ENCODE measurements at places on chromosomes 3 and 15.
A peak's percentile ranks its signal among the peaks of the same experiment; 100 is the strongest.

- no peak for DNase-seq
Measured at GRCh38 chr15:80154336-80154735, 1.5 kb downstream of the FAH start.

DNA sequence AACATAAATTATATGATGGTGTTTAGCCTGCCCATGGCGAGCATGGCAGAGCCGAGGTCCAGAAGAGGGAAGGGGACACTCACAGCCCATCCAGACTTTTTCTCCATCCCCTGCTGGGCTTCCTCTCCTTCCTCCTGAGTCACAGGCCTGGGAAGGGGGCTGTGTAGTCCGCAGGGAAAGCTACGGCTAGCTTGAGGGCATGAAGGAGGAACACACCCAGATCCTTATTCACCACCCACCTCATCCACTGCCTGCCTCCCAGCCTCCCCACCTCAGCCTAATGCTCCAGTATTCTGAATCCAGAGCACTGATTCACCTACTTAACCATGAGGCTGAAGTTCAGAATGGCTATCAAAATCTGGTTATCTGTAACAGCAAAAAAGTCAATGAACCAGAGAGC lies 97.8 kb downstream of the OXNAD1 start:
- DNase-seq: no peak

DNA sequence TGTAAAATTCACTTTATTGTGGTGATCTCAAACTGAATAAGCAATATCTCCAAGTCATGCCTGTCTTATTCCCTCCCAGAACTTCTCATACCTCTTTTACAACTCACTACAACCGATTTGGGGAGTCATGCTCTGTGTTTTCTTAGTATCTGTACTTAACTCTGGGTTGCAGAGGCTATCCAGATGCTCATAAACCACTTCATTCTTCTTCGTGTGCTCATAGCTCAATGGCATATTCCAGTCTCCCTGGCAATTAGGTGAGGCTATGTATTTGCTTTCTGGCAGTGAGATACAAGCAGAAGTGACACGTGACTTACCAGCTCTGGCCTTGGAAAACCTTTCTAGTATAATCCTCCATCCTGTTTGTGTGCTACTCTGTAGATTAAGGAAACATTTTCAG lies 360.9 kb downstream of the ZNF385D start:
- no peak for DNase-seq

- no peak for DNase-seq
Measured at GRCh38 chr15:98996624-98997023, 11.0 kb downstream of the PGPEP1L start.

GRCh38 chr3:42690766-42691680 lies 5.7 kb downstream of the KLHL40 start:
- peak; percentile 44 for DNase-seq

GRCh38 chr3:145849115-145849514 lies 311.9 kb downstream of the PLOD2 start:
- no peak for DNase-seq

GRCh38 chr3:184465883-184466412 lies 86.1 kb downstream of the CHRD start:
- no peak for DNase-seq

- no peak for DNase-seq
Measured at GRCh38 chr3:190092250-190092649, 28.4 kb downstream of the P3H2 start.

DNA sequence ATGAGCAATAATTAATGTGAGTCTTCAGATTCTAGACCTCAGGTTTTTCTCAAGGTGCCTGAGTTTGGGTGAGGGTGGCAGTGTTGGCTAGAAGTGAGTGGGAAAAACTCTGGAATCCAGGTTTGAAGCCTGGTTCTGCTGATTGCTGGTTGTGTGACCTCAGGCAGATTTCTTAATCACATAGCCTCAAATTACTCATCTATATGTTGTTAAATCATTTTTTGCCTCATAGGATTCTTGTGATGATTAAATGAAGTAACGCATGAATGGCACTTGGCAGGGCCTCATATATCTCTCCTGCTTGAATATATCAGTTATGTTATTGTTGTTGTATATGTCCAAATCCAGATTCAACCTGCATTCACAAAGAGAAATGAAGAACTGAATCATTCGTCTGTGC lies 60.5 kb downstream of the NR2F2 start:
- no peak for DNase-seq

DNA sequence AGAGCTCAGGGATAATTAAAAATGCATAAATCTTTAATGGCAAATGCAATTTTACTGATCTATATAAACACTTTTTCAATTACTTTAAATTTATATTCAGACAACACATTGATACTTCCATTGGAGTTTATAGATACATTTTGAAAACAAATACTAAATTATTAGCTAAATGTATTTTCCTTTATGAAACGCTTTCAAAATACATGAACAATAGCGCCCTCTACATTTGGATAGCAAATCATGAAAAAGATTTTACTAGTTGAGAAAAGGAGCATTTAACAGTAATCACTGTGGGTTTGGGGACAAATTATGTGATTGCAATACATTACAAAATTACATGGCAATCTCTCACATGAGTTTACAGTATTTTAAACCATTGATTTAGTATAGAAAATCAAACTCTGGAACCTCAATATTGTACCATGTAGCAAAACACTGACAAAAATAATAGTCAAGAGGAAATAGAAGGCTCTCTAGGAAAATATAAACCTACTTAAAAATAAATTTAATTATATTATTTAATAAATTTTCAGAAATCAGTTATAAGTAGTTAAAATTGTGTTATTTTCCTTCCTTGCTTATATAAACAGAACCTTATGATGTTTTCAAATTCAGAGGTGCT lies 207.9 kb downstream of the ZIC1 start:
- no peak for DNase-seq

- DNase-seq: no peak
Measured at GRCh38 chr15:26889298-26889898, 22.5 kb downstream of the GABRA5 start.

DNA sequence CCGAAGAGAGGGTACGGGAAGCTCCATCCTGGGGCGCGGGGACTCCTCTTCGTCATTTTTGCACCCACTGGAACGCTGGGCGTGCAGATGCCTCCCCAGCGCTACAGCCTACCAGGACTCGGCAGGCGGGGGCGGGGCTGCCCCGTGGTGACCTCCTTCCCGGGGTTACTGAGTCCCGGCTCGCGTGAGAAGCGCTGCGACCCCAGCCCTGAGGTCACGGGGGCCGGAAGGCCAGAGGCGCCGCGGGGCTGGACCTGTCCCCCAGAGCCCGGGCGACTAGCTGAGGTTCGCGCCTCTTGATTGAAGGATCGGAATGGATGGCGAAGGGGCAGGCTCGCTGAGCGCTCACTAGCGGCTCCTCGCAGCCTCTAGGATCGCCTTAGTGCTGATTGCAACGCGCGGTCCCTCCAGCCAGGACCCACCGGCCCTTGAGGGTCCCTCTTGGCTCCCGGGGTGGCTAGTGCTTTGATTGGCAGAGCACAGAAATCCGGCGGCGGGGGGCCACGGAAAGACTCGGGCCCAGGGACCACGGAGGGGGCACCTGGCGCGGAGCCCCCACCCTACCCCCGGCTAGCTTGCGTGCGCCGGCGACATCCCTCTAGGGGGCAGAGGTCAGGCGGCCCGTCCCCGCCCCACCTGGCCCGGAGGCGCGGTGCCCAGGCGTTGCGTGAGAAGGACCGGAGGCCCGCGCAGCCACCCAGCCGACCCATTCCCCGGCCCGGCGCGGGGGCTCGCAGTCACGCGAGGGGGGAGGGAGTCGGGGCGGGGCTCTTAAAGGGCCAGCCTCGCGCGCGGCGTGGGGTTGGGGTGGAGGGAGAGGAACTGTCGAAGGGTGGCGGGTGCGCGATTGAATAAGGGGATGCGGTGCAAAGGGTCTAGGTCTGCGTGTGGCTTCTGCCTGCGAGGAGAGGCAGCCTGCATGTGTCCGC lies 781 bp upstream of the CYP1A1 start:
- DNase-seq: peak; percentile 49

GRCh38 chr15:63294359-63294758 lies 17.0 kb downstream of the APH1B start:
- DNase-seq: no peak

DNA sequence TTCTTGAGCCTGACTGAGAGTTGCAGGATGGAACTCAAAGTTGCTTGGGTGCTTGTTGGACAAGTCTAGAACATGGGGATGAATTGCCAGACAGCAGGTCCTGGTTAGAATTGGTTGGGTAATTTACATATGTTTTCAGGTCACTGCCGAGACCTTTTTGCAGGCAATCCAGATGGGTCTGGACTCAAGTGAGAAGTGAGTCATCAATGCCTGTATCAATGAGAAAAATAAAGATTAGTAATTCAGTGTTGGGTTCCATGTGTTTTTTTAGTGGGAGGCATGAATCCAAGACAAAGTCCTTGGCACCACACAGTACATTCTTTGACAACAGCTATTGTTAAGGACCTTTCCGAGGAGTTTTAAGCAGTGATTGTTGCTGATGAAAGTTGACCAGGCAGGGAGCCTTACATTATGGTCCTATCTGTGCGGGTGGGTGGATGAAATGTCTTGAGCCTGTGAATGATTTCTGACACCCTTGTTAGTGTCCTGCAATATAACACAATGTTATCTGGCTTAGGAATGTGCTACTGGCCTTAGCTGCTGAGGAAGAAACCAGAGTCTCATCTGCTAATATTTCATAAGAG lies 77.7 kb downstream of the CRYGS start:
- DNase-seq: no peak

- no peak for DNase-seq
Measured at GRCh38 chr3:47276558-47276957, 6.0 kb downstream of the KIF9 start.

GRCh38 chr15:27486051-27486450 lies 515.1 kb downstream of the GABRG3 start:
- no peak for DNase-seq

All from 8988T (cell line).